Naive thymus-derived CD8-positive, alpha-beta T cell (primary cell): ENCODE measurements at places on chromosomes 4 and X. TPM values are rescaled to one million over a fixed set of nuclear protein-coding genes. Genes with fewer than 3 reads are reported as not detected.

GRCh38 chr4:181507180-181507835, 735.9 kb upstream of the TENM3 start:
- no peak overlapping the region for H3K4me3 ChIP-seq
- H3K36me3 ChIP-seq = no peaks in the 10 kb centered on the region
- H3K4me1 ChIP-seq = no peaks in the 10 kb centered on the region
- no peaks in the 10 kb centered on the region for H3K27me3 ChIP-seq

GRCh38 chrX:123337886-123338639, 154.0 kb downstream of the GRIA3 start:
- no peak for DNase-seq
- no peaks in the 10 kb centered on the region for H3K36me3 ChIP-seq
- no peaks in the 10 kb centered on the region for H3K4me1 ChIP-seq
- no peak overlapping the region for H3K4me3 ChIP-seq
- no peak overlapping the region for H3K27ac ChIP-seq
- peaks cover 4% of the 10 kb centered on the region for H3K27me3 ChIP-seq

GRCh38 chr4:169266661-169267060, 4.1 kb downstream of the SH3RF1 start:
- peaks cover 41% of the 10 kb centered on the region for H3K27me3 ChIP-seq
- no peak overlapping the region for H3K4me3 ChIP-seq
- no peak for DNase-seq
- peaks cover 16% of the 10 kb centered on the region for H3K4me1 ChIP-seq
- no peak overlapping the region for H3K27ac ChIP-seq

BGN gene
- not detected for total RNA-seq

- DNase-seq = no peak
- H3K4me1 ChIP-seq = peaks cover 36% of the 10 kb centered on the region
- H3K27me3 ChIP-seq = no peaks in the 10 kb centered on the region
- H3K4me3 ChIP-seq = peak overlapping the region; percentile 34
Observed at GRCh38 chr4:15964159-15964558, 1.2 kb upstream of the FGFBP2 start.

RPS6KA6 gene
- 0.57 TPM for total RNA-seq

PAGE2 gene
- total RNA-seq = not detected

ADGRL3 gene
- not detected for total RNA-seq

GRCh38 chr4:109816082-109816442, 500 bp downstream of the GAR1 start:
- DNase-seq = peak; percentile 68
- H3K4me1 ChIP-seq = peaks cover 39% of the 10 kb centered on the region
- H3K4me3 ChIP-seq = peak overlapping the region; percentile 96
- peaks cover 11% of the 10 kb centered on the region for H3K36me3 ChIP-seq
- H3K27me3 ChIP-seq = no peaks in the 10 kb centered on the region
- peak overlapping the region; percentile 100 for H3K27ac ChIP-seq

ARR3 gene
- not detected for total RNA-seq

- DNase-seq = no peak
- no peaks in the 10 kb centered on the region for H3K36me3 ChIP-seq
- peaks cover 6% of the 10 kb centered on the region for H3K4me1 ChIP-seq
- no peaks in the 10 kb centered on the region for H3K27me3 ChIP-seq
Observed at GRCh38 chrX:112841820-112842157, 1.2 kb upstream of the AMOT start.

- no peaks in the 10 kb centered on the region for H3K27me3 ChIP-seq
- no peak for DNase-seq
- H3K4me3 ChIP-seq = no peak overlapping the region
- peaks cover 9% of the 10 kb centered on the region for H3K36me3 ChIP-seq
- H3K27ac ChIP-seq = no peak overlapping the region
Observed at GRCh38 chrX:153732401-153732800, 7.7 kb downstream of the ABCD1 start.

DNA sequence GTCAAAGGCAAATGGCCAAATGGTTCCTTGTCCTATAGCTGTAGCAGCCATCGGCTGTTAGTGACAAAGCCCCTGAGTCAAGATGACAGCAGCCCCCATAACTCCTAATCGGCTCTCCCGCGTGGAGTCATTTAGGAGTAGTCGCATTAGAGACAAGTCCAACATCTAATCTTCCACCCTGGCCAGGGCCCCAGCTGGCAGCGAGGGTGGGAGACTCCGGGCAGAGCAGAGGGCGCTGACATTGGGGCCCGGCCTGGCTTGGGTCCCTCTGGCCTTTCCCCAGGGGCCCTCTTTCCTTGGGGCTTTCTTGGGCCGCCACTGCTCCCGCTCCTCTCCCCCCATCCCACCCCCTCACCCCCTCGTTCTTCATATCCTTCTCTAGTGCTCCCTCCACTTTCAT, 3.8 kb upstream of the OPN1LW start:
- H3K4me1 ChIP-seq = peaks cover 13% of the 10 kb centered on the region
- H3K27me3 ChIP-seq = no peaks in the 10 kb centered on the region

ZDHHC15 gene
- total RNA-seq = 0.55 TPM

MAGEB1 gene
- not detected for total RNA-seq

GRCh38 chrX:18490806-18491555, 65.6 kb downstream of the CDKL5 start:
- no peaks in the 10 kb centered on the region for H3K36me3 ChIP-seq
- peaks cover 2% of the 10 kb centered on the region for H3K4me1 ChIP-seq
- no peak for DNase-seq
- no peak overlapping the region for H3K4me3 ChIP-seq
- no peaks in the 10 kb centered on the region for H3K27me3 ChIP-seq

DNA sequence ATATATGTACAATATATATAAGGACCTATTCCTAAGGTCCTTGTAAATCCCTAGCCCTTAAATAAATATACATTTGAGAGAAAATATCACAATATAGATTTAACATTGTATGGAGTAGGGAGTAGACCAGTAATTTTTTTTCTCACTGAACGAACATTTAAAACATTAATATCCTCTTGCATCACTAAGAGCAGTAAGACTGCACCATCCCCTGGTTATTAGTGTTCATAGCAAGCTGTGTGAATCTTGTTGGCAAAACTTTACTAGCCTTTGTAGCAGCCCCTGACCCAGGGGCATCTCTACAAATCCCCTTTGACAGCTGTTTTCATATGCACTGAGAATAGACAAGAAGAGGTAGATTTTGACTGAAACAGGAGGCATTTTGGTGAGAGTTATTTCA, 146.5 kb downstream of the IL1RAPL2 start:
- H3K27ac ChIP-seq = no peak overlapping the region
- H3K4me3 ChIP-seq = no peak overlapping the region
- no peaks in the 10 kb centered on the region for H3K4me1 ChIP-seq
- H3K27me3 ChIP-seq = no peaks in the 10 kb centered on the region

GRCh38 chr4:114595921-114596320, 2.7 kb upstream of the UGT8 start:
- H3K4me3 ChIP-seq = no peak overlapping the region
- H3K4me1 ChIP-seq = peaks cover 16% of the 10 kb centered on the region
- H3K27ac ChIP-seq = no peak overlapping the region
- H3K27me3 ChIP-seq = peaks cover 67% of the 10 kb centered on the region

DNA sequence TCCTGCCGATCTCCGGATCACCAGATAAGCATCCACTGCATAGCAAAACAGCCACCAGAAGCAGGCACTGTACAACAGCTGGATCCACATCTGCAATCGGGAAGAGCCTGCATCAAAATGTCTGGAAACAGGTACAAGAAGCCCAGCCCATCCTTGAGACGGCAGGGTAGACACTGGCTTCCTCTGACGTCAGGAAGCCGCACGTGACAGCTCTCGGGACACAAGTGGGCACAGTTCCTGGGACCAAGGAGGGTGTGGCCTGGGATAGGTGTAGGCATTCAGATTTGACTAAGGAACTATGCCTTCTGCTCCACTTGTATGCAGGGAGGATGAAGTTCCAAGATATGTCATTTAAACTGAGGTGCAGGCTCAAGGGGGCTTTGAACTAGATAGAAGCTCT, 6.3 kb downstream of the GPR143 start:
- H3K36me3 ChIP-seq = peaks cover 7% of the 10 kb centered on the region
- H3K27ac ChIP-seq = no peak overlapping the region
- H3K4me1 ChIP-seq = no peaks in the 10 kb centered on the region
- peaks cover 13% of the 10 kb centered on the region for H3K27me3 ChIP-seq

MOB1B gene
- total RNA-seq = 14.6 TPM

DNA sequence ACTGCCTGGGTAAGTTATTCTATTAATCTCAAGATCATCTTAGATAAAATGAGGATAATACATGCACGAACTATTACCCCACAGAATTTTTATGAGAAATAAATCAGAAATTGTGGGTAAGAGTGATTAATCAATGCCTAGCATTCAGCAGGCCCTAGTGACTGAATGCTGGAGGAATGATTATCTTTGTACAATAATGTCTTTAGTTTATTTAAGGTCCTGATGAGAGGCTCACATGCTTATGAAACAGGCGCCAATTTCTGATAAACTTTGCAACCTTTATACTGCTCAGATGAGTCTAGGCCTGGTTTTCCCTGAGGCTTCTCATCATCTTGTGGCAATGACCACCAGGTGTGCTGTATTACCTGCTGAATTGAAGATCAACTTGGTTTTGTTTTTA, 27.8 kb upstream of the BMP2K start:
- no peaks in the 10 kb centered on the region for H3K36me3 ChIP-seq
- H3K4me1 ChIP-seq = no peaks in the 10 kb centered on the region
- H3K27me3 ChIP-seq = no peaks in the 10 kb centered on the region
- no peak for DNase-seq
- no peak overlapping the region for H3K27ac ChIP-seq
- H3K4me3 ChIP-seq = no peak overlapping the region

- H3K4me1 ChIP-seq = no peaks in the 10 kb centered on the region
- H3K36me3 ChIP-seq = no peaks in the 10 kb centered on the region
- H3K27me3 ChIP-seq = peaks cover 15% of the 10 kb centered on the region
- H3K4me3 ChIP-seq = no peak overlapping the region
- DNase-seq = no peak
Observed at GRCh38 chr4:138692411-138692810, 323.2 kb upstream of the NOCT start.

GRCh38 chrX:314049-314448, 4.5 kb downstream of the GTPBP6 start:
- no peak overlapping the region for H3K4me3 ChIP-seq
- H3K27ac ChIP-seq = no peak overlapping the region
- peaks cover 7% of the 10 kb centered on the region for H3K4me1 ChIP-seq
- peaks cover 52% of the 10 kb centered on the region for H3K36me3 ChIP-seq
- H3K27me3 ChIP-seq = no peaks in the 10 kb centered on the region
